ENCODE measurements at places on chromosomes 1 and 21.

- DNase-seq: no peak
Observed at GRCh38 chr1:234214129-234214910, 158.9 kb upstream of the COA6 start.

- DNase-seq: no peak
Observed at GRCh38 chr1:201772178-201772577, 56.8 kb upstream of the IPO9 start.

DNA sequence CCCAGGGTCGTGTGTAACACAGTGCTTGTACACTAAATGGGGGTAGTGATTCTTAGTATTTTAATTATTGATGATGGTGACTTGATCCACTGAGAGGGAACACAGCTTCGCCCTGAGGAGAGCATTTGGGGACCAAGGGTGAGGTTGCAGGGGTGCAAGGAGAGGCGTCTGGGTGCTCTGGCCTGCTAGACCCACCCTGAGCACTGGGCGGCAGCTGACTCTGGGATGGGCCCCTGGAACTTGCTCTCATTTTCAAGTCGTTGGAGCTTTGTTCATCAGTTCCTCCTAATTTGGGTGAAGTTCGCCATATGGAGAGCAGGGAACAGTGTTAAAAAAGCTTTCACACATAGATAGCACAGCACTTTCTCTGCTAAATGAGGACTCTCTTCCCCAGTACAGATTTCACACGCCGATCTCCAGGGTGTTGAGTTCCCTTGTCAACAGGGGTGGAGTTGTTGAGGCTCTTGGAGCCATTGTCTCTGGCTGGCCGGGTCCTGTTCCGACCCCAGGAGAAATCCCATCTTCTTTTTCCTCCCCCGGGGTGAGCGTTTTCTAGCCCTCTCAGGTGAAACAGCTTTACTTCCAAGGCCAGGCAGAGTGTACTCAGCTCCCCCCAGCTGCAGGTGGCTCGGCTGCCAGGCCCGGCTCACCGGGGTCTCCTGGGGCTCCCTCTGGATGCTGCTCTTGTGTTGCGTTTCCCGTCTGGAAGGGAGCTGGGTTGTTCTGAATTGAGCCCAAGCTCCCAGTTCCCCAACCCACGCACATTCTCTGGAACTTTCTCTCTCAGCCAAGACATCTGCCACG, 367.4 kb downstream of the RPS6KC1 start:
- no peak for DNase-seq

DNA sequence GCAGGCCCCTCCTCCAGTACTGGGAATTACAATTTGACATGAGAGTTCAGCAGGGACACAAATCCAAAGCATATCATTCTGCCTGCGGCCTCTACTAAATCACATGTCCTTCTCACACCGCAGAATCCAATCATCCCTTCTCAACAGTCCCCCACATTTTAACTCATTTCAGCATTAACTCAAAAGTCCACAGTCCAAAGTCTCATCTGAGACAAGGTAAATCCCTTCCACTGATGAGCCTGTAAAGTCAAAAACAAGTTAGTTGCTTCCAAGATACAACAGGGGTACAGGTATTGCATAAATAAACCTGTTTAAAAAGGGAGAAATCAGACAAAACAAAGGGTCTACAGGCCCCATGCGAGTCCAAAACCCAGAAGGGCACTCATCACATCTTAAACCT, 64.0 kb downstream of the EBNA1BP2 start:
- no peak for DNase-seq

- DNase-seq: no peak
Observed at GRCh38 chr1:39115271-39116110, 89.0 kb upstream of the MACF1 start.

GRCh38 chr1:206506405-206507283, 687 bp upstream of the RASSF5 start:
- no peak for DNase-seq

DNA sequence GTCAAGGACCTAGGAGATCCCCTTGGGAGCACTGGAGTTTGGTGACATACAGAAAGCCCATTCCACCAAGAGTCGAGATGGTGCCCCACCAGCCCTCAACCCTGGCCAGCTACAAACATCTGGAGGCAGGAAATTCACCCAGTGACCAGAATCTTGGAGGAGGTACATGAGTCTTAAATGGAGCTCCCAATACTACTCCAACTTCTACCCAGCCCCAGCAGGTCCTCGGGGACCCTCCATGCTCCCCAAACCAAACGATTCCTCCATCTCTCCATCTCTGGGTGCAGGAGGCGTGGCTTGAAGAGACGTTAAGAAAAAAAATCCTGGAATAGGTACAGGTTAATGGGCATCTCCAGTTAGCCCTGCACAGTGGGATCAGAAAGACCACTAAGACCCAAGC, 5.5 kb upstream of the RASSF5 start:
- no peak for DNase-seq

DNA sequence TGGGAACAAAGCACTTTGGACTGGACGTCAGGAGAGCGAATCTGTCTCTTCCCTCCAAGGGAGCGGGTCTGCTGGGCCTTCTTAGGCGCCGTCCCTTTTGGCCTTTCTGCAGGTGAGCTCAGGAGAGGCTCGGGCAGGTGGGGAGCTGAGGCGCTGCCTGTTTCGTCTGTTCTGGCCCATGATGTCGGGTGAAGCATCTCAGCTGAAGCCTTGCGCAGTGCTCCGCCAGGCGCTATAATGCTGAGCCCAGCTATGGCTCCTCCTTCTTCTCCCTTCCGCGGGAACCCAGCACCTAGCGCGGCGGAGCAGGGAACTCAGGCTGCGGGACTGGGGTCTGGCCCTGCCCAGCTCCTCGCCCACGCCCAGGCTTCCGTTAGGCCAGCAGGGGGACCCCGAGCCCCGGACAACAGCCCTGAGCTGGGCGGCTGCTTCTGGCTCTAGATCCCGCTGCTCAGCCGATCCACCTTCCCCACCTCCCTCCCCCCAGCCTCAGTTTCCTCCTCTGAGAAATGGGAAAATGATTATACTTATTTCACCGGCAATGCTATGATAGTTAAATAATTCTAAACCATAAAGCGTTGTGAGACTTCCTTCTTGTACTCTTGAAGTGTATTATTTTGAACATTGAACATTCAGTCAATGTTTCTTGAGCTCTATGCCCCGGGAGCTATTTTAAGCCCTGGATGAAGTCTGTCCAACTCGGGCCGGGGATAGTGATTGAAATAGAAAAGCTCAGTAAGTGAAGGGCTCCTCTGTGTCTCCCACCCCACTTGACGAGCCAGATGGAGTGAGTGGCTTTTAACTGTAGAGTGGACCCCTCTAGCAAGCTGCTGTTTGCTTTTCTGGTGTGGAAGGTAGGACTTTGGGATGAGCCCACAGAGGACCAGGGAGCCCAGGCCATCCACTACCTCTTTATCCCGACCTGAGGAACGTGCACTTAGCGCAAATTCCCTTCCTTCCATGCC, 9.6 kb upstream of the ADORA1 start:
- peak; percentile 71 for DNase-seq

GRCh38 chr1:238499021-238499420, 608.3 kb upstream of the ZP4 start:
- DNase-seq: no peak

- DNase-seq: no peak
Observed at GRCh38 chr1:39076127-39076798, 50.1 kb downstream of the NDUFS5 start.

DNA sequence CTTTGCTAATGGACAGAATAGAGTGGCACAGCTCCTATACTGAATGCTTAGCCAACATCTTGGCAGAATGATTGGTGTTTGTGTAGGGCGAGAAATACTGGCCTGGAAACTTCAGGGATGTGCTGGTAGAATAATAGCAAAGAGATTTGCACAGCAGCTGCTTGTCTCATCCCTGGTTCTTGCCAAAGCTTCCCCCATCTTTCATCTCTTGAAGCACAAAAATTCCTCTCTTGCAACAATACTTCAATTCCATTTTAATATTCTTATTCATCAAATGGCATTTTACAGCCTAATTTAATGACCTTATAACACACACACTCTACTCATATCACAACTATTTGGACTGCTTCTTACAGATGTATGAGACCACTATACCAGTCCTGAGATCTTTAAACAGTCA, 37.7 kb downstream of the LHX8 start:
- DNase-seq: no peak

DNA sequence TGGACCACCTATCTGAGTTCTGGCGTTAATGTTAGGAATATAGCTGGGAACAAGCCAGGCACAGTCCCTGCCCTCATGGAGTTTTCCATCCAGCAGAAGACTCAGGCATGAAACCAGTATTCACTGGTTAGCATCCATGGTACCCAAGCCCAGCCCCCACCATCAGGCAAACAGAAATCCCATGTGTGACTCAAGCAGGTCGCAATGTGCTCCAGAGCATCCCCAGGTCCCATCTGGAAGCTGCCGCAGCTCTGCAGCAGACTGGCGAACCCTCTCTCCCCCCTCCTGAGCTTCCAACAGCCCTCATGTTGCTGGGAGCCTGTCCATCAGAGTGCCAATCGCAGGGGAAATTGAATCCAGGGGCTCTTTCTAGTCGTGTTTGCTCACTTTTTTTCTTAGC, 174.2 kb downstream of the RRAGC start:
- no peak for DNase-seq
